Stimulated activated CD4-positive, alpha-beta T cell treated with anti-CD3 and anti-CD28 coated beads, Interleukin-2, amount 100 ng/mL, for 48 hours (primary cell): ENCODE measurements at places on chromosomes 5 and 9.

DNA sequence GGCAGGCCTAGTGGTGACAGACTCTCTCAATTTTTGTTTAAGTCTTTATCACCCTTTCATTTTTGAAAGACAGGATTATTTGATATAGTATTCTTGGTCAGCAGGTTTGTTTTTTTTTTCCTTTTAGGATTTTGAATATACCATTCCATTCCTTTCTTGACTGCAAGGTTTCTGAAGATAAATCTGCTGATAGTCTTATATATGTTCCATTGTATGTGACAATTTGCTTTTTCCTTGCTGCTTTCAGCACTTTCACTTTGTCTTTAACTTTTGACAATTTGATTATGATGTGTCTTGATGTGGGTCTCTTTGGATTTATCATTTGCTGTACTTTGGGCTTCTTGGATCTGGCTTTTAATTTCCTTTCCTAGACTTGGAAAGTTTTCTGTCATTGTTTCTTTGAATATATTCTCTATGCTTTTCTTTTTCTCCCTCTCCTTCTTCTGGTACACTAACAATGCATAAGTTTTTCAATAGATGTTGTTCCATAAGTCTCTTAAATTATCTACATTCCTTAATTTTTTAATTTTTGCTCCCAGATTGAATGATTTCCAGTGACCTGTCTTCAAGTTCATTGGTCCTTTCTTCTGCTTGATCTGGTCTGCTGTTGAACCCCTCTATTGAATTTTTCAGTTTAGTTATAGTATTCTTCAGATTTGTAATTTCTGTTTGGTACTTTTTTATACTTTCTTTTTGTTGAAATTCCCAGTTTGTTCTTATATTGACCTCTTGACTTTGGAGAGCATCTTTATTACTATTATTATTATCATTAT lies 14.6 kb upstream of the FBXW2 start:
- DNase-seq: no peak

GRCh38 chr5:32325062-32325461 lies 12.3 kb upstream of the MTMR12 start:
- DNase-seq: no peak

- no peak for DNase-seq
Measured at GRCh38 chr5:158484150-158484549, 615.6 kb downstream of the EBF1 start.

GRCh38 chr9:93826209-93826608 lies 128.9 kb downstream of the BARX1 start:
- DNase-seq: peak; percentile 64

GRCh38 chr9:96249746-96250145 lies 52.2 kb downstream of the HSD17B3 start:
- no peak for DNase-seq

DNA sequence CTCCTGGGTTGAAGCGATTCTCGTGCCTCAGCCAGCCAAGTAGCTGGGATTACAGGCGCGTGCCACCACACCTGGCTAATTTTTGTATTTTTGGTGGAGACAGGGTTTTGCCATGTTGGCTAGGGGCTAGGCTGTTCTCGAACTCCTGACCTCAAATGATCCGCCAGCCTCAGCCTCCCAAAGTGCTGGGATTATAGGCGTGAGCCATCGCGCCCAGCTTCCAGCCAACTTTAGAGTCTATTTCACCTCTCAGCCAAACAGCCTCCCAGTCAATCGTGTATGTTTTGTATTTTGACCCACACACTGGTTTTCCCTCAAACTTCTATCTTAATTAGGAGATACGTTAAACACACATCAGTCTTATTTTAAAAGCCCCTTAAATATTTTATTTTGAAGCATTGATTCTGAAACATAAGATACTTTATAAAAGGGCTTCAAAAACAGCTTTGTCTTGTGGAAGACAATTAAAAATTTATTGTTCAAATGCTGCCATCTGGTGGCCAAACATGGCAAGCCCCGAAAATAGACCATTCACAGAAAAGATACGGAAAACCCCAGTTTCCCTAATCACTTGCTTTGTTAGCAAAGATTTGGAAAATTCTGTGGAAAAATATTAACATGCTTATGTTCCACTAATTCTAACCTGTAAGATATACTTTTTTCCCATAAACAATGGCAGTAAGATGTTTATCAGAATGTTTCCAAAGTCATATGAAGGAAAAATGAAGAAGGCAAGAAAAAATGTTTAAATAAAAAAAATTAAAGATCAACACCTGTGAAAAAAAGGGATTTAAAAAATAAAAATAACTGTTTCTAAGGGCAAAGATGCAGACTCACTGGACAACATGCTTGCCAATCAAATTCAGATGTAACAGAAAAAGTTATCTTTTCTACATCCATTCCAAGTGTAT lies 33.1 kb downstream of the APTX start:
- peak; percentile 52 for DNase-seq

DNA sequence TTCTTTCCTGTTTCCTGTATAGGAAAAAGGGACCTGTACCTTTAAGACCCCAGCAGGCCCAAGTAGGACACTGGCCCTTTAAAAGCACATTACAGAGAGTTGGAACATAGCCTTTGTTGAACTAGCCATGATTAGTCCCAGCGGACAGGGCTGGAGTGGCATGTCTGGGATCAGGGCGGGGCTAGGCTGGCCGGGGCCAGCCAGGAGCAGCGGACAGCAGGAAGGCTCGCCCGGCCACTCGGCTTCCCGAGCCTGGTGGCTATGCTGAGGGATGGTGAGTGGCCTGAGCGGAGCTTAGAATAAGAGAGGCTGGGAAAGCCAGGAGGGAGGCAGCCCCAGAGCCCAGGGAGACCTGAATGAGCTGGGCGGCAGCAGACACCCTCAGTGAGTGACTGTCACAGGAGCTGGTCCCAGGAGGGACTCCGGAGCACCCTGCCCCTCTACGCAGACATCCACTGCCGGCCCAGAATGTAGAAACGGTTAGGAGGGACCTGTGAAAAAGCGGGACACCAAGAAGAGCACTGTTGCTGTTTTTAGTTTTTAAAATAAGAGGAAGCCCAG lies 92.1 kb downstream of the DAB2IP start:
- DNase-seq: no peak

GRCh38 chr9:19788152-19788551 lies 685 bp downstream of the SLC24A2 start:
- no peak for DNase-seq

DNA sequence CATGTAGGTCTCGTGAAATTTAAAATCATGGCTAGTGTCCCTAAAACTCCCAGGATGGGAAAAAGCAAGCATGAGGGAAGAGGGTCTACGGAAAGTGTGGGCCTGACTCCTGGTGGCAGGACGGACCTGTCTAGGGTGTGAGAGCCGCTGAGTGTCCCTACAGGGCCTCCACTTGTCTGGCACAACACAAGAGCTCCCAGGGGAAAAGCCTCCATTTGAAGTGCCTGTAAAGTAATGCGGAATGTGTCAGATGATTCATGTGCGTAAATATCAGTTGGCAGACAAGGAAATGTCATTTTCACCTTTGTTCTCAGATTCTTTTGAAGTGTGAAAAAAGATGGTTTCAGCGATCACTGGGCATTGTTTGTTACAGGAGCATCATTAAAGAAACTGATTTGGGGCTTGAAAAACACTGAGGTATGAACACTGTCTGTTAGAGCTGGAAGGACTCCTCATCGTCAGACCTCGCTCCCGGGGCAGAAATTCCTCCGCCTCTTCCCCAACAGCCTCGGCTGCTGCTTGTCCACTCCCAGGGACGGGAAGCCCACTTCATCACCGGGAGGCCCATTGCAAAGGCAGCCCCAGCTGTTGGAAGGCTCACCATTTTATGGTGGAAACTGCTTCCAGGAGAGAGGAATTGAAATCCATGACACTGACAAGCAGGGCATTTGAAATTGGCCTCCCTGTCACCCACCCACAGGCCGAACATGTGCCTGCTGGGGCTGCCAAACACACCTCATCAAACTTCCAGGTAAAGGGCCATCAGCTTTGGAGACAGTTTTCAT lies 240.8 kb downstream of the FSTL4 start:
- no peak for DNase-seq

DNA sequence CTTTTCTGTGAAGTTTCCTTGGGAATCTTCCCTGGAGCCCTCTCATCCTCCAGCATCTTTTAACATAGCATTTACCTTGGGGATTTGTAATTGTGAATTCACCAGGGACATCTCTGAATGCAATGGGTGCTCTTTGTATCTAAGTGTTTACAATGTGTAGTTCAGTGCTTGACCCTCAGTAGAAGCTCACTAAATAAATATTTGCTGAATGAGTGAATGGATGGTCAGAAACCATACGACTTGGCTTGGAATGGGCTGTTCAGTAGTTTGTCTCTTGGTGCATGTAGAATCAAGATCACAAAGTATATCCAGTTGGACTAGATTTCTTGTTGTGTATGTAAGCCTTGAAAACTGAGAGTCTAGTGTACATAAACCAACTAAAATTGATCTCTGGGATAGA lies 81.8 kb upstream of the MEF2C start:
- DNase-seq: no peak
